Activated gamma-delta T cell treated with Interleukin-2 at 50 U/mL for 16 hours (primary cell): ENCODE measurements at places on chromosomes 16 and 17.

DNA sequence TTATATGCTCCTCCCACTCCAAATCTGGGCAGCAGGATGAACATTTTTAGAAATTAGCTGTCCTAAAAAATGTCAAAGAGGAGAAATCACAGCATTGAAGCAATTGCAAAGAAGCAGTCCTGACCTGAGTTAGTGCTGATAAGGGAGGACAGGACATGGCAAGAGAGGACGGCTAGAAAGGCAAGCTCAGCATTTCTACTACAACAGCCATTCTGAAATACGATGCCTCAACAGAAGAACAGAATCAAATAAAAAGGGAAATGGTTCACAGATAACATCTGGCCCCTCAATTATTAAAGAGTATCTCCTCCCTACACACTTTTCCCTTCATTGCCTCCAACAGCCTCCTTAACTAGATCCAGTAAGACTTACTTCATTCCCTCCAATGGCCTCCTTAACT is 18.3 kb downstream of the VPS53 start:
- no peak for DNase-seq

- no peak for DNase-seq
Observed at GRCh38 chr17:72368191-72368590, 247.4 kb downstream of the SOX9 start.

GRCh38 chr16:81864646-81865382 is 85.7 kb downstream of the PLCG2 start:
- DNase-seq = no peak

GRCh38 chr16:70455910-70456309 is 1.5 kb downstream of the FCSK start:
- no peak for DNase-seq

- no peak for DNase-seq
Observed at GRCh38 chr16:27826081-27826892, 237.2 kb downstream of the GSG1L start.

- no peak for DNase-seq
Observed at GRCh38 chr17:50203086-50203485, 1.7 kb upstream of the COL1A1 start.
